ENCODE measurements at places on chromosomes 11 and 22. TPM values are rescaled to one million over a fixed set of nuclear protein-coding genes. Genes with fewer than 3 reads are reported as not detected.

The SCGB1D2 gene
- not detected for total RNA-seq

The JHY gene
- 5.8 TPM for total RNA-seq

The UPK3A gene
- 3.9 TPM for total RNA-seq

The MYBPC3 gene
- not detected for total RNA-seq

The C22orf31 gene
- total RNA-seq: not detected

The RHOD gene
- total RNA-seq: 46.3 TPM

The KRTAP5-9 gene
- not detected for total RNA-seq

The CCDC81 gene
- total RNA-seq: 0.34 TPM

The PATE4 gene
- not detected for total RNA-seq

The EHF gene
- total RNA-seq: 13.9 TPM

The SLC7A4 gene
- total RNA-seq: 0.54 TPM

The CBY1 gene
- total RNA-seq: 23.9 TPM

The TST gene
- 36.8 TPM for total RNA-seq

The SNX32 gene
- 0.45 TPM for total RNA-seq

Measured in thyroid gland (tissue), 4 donors.